ENCODE measurements at places on chromosomes 11 and 22.

DNA sequence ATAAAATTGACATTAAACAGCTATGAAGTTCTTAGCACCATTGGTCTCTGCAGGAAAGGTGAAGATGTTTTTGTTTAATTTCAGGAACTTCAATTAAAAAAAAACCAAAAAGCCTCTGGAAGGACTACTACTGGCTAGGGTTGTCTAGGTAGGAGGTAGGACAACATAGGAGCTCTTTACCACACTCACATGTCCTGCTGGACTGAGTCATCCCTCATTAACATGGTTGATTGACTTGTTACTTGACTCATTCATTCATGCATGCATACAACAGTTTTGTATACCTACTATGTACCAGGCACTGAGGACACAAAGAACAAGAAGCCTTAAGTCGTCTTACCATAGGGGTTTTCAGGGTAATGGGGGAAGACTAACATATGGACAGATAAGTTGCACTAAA lies 216.9 kb upstream of the ARHGAP20 start:
- DNase-seq = no peak

DNA sequence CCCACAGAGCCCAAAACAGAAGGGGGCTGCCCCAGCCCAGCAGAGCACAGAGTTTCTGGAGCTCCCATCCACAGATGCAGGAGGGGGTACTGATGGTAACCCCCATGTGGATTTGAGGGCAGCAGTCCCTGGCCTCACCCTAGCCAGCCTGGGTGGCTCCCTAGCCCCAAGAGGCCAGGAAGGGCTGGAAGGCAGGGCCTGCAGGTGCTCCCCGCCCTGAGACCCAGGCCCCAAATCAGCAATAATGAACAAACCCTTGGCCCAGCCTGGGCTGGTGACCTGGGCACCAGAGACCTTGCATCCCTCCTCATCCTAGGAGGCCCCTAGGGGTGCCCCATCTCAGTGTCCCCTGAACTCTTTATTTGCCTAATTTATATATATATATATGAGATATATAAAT lies 61.6 kb downstream of the MORC2 start:
- no peak for DNase-seq

DNA sequence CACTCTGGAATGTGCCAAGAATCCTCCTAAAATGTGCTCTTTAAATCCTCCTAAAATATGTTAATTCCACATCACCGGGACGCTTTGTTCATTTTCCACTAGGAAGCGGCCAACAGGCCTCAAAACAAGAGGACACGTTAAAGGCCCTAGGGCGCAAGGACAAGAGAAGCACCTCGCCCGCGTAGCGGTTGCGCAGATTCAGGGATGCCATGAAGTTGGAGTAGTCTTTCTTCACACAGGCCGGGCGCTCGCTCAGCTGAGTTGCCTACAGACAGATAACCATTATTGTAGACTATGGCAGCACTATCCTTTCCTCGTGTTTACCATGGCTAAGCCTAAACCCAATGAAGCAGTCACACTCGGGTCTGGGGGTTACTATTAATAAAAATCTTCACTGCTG lies 29.5 kb upstream of the SERPIND1 start:
- no peak for DNase-seq

- no peak for DNase-seq
Measured at GRCh38 chr11:74004046-74004695, 4.7 kb downstream of the UCP3 start.
